ENCODE measurements at places on chromosomes 3 and 15.

GRCh38 chr3:135992072-135992471 lies 26.5 kb downstream of the PPP2R3A start:
- DNase-seq = no peak

DNA sequence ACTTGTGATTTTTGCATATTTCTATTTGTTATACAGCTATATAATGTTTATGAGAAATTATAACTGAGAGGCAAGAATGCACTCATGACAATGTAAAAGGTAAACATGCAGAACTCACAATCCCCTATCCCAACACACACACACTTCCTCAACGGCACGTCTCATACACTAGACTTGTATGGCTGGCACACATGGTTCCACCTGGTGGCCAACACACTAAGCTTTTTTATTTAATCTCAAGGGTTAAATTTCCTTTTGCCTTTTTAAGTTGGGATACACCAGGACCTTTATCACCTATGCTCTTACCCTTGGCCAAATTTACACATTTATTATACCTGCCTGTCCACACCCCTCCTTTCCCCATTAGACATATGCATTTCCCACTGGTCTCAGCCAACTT lies 88.6 kb upstream of the PSMD6 start:
- no peak for DNase-seq

GRCh38 chr3:37687966-37688365 lies 173.7 kb upstream of the CTDSPL start:
- DNase-seq = no peak

GRCh38 chr15:63915873-63916771 lies 82.4 kb upstream of the HERC1 start:
- DNase-seq = no peak

GRCh38 chr3:143118630-143119008 lies 952 bp upstream of the CHST2 start:
- no peak for DNase-seq

DNA sequence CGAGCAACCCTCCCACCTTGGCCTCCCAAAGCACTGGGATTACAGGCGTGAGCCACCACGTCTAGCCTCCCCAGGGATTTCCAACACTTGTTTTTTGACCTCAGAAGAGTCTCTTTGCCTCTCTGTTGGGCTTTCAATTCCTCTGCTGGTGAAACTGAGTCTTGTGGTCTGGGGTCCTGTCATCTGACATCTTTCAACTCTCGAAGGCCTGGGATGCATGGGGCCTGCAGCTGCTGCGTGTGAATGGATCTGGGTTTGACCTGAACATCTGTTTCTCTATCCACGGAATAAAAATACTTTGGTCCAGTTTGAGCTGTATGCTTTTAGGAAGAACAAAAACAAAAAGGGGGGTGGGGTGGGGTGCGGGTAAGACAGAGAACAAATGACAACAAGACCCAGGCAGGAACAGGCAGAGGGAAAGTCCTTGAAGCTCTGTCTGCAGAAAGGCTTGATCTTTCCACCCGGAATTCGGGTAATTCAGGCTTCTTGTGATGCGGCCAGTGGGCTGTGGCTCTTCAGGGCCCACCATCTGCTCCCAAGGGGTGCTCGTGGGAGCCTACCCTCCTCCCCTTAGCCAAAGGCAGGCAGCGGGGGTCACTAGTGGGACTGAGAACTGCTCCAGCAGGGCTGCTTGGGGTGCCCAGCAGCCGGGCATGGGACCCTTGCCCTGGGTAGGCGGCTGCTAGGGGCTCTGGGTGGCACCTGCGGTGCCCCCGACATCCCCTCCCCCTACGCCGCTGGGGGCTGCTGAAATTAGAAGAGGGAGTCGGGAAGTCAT lies 71.5 kb downstream of the SLC12A8 start:
- no peak for DNase-seq

DNA sequence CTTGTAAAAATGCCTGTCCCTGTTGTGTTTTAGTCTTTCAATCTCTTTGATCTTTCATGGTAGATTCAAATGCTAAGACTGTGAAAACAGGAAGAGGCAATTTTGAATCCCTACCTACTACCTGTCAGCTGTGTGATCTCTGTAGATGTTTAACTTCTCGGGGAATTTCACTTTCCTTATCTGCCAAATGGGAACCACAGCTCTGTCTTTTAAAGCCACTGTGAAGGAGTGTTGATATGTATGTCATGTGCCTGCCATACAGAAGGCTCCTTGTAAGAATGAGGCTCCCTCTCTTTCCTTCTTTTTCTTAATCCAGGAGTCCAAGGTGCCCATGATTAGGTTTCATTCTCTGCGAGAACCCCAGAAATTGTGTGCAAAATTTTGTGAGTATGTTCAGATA lies 139.6 kb upstream of the ADAMTS9 start:
- no peak for DNase-seq

GRCh38 chr3:197202694-197203093 lies 95.7 kb downstream of the DLG1 start:
- DNase-seq = no peak

DNA sequence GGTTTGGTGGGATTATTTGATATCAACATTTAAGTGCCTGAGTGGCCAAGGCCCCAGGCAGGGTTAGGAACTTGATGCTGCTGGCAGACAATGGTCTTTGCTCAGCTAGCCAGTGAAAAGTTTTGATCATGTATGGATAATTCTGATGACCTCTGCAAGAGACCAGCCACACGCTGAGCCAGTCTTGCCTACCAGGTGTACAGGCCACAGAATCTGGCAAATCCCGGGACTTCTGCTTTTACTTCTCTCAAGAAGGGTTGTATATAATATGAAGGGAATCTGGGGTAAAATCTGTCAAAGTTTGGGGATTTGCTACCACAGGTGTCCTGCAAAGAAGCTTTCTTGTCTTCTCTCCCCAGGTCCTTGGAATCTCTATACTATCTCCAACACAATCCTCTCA lies 331.4 kb upstream of the GOLIM4 start:
- no peak for DNase-seq

DNA sequence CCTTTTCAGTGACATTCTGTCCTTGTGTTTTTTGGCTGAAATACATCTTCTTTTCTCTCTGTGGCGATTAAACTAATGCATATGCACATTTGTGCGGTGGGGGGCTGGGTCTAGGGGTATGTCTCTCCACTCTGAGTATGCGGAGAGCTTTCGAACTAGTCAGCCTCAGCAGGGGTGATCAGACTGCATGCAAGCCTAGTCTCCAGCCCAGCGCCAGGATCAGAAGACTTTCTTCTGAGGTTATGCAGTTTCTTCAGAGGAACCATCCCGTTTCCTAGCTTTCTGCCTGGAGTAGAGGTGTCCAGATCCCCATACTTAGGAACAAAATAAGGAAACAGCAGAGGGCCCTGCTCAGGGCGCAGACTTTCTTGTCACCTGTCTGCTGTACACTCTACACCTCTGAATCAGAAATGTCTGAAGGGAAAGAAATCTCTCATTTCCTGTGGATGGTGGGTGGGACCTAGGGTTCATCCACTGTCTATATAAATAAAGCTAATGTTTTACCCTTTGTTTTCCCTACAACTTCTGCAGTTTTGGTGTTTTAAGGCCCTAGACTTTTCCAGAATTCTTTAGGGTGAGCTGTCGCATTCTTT lies 230.4 kb downstream of the ABHD5 start:
- DNase-seq = no peak

DNA sequence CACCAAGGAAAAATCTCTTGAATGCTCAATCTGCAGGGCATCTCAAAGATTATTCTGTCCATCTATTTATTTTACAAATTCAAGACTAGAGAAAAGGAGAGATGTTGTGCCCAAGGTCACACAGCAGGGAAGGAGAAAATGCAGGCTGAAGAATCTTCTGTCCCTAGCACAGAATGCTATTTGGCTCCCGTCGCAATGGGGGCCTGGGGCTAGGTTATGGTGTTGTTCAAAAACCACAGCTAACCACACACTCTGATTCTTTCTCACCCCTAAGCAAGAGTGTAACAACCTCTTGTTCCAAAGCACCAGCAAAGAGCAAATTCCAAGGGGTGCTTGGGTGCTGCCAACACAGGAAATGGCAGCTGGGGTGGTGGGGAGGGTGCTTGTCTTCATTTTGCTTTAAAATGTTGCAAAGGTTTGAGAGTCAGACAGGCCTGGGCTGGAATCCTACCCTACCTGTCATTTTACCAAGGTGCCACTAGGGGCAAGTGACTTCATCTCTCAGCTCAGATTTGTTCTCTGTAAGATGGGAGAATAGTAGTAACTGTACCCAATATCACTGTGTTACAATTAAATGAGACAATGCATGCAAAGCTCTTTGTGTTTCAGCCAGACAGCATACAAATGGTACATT lies 112.5 kb downstream of the ADAMTS9 start:
- no peak for DNase-seq

DNA sequence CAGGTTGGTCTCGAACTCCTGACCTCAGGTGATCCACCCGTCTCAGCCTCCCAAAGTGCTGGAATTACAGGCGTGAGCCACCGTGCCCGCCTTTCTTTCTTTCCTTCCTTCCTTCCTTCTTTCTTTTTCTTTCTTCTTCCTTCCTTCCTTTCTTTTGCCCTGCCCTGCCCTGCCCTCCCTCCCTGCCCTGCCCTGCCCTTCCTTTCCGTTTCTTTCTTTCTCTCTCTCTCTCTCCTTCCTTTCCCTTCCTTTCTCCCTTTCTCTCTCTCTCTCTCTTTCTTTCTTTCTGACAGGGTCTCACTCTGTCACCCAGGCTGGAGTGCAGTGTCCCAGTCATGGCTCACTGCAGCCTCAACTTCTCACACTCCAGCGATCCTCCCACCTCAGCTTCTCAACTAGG lies 74.6 kb downstream of the UMPS start:
- no peak for DNase-seq

DNA sequence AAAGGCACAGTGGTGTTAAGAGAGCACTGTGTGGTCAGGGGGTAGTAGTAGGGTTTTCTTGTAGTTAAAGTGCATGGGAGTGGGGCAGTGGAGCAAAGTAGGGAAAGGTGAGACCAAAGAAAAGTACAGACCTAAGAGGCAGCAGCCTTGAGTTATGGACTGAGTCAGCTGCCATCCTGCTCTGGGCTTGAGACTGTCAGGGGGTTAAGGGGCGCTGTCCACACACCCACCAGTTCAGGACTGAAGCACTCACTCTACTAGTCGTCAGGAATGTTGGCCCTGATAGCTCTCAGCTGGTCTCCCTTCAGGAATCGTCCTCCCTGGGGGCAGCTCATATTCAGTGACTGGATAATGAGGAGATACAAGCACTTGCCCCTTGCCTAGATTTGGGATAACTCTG lies 7.9 kb downstream of the CCR4 start:
- DNase-seq = no peak

DNA sequence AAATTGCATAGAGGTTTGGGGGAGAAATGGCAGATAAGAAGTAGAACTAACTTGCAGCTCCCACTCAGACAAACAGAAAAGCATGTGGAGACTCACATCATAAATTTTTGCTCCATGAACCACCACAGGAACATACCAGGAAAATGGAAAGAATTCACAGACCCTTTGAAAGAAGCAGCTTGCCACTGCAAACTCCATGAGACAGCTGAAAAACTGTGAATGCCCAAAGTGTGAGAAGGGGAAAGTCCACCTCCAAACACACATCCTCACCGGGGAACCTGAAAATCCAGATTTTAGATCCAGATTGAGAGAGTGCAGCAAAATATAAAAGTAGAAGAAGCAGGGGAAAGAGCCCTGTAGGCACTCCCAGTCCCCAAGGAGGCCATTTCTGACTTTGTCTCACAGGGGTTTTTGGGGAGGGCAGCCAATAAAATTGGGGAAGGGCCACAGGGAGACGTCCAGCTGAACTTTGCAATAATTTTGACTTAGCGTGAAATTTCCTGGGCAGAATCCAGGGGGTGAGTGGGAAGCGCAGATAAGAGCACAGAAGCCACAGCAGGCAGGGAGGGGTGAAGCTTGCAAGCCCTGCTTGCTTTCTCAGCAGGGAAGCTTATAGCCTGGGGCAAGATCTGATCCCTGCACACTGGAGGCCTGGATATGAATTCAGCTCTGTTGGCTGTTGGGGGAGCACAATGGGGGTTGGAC lies 183.4 kb upstream of the UBE2E2 start:
- no peak for DNase-seq

GRCh38 chr3:129235344-129235917 lies 14.0 kb upstream of the COPG1 start:
- no peak for DNase-seq

Data from stimulated activated CD8-positive, alpha-beta memory T cell treated with anti-CD3 and anti-CD28 coated beads, Interleukin-15, amount 100 ng/mL, for 4 hours (primary cell).